ENCODE measurements at places on chromosomes 12 and 14.

- DNase-seq: no peak
Measured at GRCh38 chr14:101073598-101073965, 170.1 kb upstream of the RTL1 start.

GRCh38 chr12:123936471-123936870, 36.2 kb downstream of the CCDC92 start:
- DNase-seq: no peak

GRCh38 chr12:57726884-57727757, 11.4 kb downstream of the AGAP2 start:
- no peak for DNase-seq

DNA sequence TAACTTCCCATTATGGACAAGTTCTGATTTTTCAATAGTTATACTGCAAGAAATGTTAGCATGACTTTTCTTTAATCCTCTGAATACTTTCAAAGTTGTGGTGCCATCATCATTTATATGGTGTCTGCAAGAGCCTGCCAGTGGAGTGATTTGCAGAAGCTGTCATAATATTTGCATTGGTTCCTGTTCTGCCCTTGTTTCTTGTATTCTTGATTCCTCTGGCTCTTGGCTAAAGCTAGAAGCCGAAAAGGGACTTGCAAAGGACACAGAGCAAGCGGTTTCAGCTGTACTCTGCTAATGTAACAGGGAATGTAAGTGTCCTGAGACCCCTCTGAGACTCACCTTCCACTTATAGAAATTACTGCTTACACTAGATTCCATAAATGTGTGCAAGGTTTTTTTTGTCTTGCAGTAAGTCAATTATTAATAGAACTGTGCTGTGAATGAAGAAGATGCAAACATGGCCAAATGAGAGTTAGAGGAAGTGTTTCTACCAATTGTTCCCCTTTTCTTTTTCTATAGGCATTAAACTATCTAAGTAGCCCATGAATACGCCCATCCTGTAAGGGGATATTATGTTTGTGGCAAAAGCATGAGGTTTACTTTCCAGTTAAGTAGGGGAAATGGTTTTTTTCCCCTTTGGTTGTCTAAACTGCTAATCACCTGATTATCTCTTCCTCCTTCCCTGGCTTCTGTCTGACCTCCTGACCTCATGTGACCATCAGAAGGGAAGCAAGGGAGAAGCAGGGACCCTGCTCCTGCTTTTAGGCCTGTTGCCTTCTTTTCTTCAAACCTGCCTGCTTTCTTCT, 5.3 kb downstream of the DYRK4 start:
- DNase-seq: no peak

DNA sequence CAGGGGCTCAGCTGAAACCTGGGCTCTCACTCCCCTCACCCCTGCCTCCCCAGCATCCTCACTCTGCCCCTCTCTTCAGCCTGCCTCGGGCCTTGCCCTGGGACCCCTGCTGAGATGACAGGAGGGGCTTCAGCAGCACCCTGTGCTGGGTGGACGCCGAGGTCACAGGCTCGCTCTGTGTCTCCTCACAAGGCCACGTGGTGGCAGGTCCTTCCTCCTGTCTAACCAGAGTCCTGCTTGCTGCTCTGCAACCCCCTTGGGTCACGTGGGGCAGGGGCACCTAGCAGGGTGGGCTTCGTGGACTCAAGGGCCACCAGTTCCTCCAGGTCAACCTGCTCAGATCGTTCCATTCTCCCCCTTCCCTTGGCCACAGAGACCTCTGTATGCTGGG, 90.4 kb downstream of the TMEM121 start:
- no peak for DNase-seq

GRCh38 chr12:85779768-85780167, 56.4 kb downstream of the RASSF9 start:
- no peak for DNase-seq

GRCh38 chr12:52191841-52192791, at the start of gene KRT80:
TSS of gene KRT80 (minus strand) at chr12:52192014. CDS start at chr12:52191902, 112 bp downstream.
- DNase-seq: no peak

DNA sequence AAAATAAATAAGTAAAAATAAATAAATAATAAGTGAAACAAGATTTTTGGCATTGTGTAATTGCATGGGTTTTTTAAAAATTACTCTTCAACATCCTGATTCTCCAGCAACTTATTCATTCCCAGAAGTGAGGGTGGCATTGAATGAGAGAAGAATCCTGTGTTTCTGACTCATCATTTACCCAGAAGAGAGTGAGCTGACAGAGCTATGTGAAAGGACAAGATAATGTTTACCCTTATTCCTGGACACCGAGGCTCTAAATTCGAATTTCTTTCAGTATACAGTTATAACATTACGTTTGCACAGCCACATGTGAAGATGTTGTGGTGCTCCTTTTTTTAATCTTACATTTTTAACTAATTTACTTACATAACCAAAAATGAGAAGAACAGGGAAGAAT, 36.4 kb downstream of the BBS10 start:
- no peak for DNase-seq

Data from stimulated activated CD4-positive, alpha-beta T cell treated with anti-CD3 and anti-CD28 coated beads, TNF-alpha, amount 100 ng/mL, for 1 hour (primary cell).